ENCODE measurements at places on chromosomes 16 and 17.

DNA sequence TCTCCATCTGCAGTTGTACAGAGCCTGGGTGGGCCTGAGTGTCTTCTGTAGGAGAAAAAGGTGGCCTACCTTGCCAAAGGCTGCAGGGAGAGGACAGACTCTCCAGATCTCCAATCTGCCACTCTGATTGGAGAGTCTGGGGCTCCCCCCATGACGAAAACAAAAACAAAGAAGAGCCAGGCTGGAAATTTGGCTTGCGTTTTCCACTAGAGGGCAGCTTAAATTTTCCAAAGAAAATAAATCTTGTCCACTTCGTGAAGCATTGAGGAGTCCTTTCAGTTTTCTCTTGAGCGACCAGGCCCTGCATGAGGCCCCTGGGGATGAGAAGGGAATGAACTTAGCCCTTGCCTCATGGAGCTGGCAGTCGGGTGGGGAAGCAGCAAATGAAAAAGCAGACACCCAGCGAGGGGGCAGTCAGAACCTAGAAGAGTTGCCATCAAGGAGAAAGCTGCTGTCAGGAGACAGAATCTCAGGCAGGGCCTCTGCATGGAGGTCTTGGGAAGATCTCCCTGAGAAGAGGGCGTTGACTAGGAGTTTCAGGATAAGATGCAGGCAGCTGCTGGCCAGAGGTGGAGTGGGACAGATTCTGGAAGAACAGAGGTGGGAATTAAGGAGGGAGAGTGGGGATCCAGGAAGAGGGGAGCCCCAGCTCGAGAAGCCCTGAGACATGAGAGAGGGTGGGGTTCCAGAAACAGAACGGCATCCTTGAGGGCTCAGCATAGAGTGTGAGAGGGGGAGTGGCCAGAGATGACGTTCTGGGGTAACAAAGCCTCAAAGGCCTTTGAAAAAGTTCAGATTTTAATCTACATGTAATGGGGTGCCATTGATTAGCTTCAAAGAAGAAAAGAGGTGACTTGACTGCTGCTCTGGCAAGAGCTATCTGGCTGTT lies 8.4 kb upstream of the SHCBP1 start:
- DNase-seq, result no peak

DNA sequence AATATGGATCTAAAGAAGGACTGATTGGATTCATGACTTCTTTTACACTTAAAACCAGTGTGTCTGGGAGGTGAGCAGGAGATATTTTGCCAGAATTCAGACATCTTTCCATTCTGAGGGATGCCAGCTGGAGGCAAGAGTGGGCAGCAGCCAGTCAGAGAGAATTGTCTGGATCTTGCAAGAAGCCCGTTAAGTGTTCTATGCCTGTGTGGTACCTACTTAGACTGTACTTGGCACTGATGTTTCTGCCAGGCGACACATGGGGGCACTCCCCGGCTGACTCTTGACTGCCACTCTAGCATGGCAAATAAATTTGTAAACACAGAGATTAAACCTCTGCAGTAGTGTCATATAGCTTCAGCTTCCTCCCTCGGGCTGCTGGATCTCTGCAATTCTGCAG lies 247.7 kb downstream of the UTP18 start:
- no peak for DNase-seq

GRCh38 chr17:39026980-39027451 lies 59.8 kb upstream of the FBXO47 start:
- DNase-seq, result no peak

DNA sequence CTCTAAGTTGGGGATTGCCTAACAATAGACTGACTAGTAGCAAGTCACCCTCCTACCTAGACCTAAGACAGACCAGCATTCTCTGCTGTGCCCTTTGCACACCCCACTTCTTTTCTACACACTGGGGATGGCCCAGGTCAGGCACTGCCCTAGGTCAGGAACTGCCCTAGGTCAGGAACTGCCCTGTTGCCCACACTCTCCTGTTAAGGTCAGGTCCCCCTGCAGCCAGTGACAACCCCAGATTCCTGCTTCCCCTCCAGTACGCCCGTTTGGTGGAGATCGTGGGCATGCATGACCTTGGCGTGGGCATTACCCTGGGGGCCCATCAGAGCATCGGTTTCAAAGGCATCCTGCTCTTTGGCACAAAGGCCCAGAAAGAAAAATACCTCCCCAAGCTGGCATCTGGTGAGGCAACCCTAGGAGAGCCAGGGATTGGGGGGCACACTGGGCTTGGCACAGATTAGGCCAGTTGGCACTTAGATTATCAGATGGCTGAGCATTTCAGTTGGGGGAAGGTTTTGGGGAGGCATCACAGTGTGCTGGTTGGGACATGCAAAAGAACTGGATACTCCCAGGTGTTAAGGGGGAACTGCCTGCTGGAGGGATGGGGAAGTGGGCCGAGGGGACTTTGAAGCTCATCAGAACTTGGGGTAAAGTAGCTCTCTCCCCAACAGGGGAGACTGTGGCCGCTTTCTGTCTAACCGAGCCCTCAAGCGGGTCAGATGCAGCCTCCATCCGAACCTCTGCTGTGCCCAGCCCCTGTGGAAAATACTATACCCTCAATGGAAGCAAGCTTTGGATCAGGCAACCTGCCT lies 1.7 kb downstream of the ACADVL start:
- no peak for DNase-seq

DNA sequence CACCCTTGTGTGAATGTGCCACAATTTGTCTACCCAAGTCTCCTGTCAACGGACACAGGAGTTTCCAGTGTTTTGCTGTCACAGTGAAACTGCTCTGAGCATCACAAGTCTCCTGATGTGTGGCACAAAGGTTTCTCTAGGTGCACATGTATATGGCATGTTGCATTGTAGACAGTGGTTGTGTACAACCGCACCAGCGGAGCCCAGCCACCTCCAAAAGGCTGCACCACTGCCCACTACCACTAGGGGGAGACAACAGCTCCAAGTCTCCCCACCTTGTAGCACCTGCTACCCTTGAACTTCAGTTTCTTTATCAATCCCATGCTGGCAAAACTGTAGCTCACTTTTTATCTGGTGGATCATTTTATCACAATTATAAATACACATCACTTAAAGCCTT lies 95.5 kb upstream of the ZNF469 start:
- DNase-seq, result no peak

GRCh38 chr16:88118376-88118775 lies 167.1 kb downstream of the BANP start:
- no peak for DNase-seq

DNA sequence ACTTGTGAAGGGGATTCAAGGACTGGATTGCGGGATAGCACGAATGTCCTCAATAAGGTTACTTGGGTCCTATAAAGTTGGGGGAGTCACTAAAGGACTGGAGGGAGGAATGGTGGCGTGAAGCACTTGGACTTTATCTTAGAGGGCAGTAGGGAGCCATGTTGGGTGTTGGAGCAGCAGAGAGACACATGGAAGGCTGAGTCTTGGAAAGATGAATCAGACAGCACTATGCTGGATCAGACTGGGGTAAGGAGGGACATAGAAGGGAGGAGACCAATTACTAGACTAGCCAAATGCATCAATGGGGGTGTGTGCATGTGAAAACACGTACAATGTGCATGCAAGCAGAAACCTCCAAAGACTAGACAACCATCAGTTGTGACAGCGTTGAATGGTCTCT lies 26.0 kb upstream of the DLX4 start:
- DNase-seq, result no peak

DNA sequence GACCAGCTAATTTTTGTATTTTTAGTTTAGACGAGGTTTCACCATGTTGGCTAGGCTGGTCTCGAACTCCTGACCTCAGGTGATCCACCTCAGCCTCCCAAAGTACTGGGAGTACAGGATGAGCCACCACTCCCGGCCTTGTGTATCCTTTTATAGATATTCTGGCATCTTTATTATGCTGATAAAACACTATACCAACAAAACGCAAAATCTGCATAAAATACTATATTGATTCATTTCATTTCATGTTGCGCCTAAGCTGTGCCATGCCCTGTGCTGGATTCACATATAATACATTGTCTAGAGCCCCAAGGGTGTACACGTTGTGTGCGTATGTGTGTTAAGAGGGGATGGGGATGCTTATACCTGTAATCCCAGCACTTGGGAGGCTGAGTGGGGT lies 3.8 kb upstream of the UBE2Z start:
- no peak for DNase-seq

DNA sequence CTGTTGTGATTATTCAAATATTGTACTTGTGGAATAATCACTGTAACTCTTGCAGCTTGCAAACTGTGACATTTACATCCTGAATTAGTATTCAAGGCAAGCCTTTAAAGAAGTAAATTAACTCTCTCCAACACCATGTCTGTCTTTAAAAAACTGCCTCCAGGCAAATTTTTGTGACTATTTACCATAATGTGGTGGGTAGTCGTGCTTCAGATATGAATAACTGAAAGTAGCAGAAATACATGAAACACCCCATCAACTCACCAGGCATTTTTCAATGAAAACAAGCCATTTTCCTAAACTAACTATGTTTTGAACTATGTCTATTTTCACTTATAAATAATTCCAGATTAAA lies 217.4 kb upstream of the PSMD7 start:
- DNase-seq, result peak; percentile 80

GRCh38 chr17:67130768-67131167 lies 86.4 kb downstream of the CACNG1 start:
- no peak for DNase-seq

GRCh38 chr17:40457964-40458791 lies 14.9 kb downstream of the IGFBP4 start:
- DNase-seq, result no peak

DNA sequence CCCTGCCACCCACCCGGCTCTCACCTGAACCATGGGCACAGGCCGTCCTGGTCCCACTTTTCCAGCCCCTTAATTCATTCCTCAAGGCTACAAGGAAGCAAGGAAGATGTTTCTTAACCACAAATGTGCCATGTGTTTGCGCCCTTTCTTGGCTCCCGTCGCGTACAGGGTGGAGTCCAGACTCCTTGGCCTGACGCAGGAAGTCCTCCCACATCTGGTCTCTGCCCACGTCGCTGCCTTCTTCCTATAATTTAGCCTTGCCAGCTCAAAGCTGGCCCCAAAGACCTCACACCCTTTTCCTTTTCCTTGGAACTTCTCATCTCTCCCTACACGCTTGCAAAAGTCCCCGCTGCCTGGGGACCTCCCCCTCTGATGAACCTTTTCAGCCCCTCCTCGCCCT lies 38.8 kb upstream of the BHLHA9 start:
- no peak for DNase-seq

DNA sequence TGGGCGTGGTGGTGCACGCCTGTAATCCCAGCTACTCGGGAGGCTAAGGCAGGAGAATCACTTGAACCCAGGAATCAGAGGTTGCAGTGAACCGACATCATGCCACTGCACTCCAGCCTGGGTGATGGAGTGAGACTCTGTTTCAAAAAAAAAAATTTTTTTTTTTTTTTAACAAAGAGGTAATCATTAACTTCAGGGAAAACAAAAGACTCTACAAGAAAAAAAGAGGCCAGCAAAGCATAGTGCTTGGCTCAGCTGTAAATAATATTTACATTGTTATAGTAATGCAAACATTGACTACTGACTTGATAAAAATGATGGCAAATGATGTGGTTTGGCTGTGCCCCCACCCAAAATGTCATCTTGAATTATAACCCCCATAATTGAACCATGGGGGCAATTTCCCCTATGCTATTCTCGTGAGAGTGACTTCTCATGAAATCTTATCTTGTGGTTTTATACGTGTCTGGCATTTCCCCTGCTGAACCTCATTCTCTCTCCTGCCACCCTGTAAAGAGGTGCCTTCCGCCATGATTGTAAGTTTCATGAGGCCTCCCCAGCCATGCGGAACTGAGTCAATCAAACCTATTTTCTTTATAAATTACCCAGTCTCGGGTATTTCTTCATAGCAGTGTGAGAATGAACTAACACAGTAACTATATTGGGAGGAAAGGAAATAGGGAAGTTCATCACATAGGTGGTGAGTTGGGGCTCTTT lies 12.7 kb upstream of the SSTR2 start:
- DNase-seq, result no peak

GRCh38 chr16:63323722-63324705 lies 1287.8 kb upstream of the CDH8 start:
- no peak for DNase-seq

- DNase-seq, result no peak
Measured at GRCh38 chr17:36888236-36888951, 48.9 kb upstream of the LHX1 start.

- no peak for DNase-seq
Measured at GRCh38 chr16:20620770-20621169, 44.6 kb upstream of the ACSM2B start.

- no peak for DNase-seq
Measured at GRCh38 chr16:49483251-49483650, 109.6 kb downstream of the C16orf78 start.

DNA sequence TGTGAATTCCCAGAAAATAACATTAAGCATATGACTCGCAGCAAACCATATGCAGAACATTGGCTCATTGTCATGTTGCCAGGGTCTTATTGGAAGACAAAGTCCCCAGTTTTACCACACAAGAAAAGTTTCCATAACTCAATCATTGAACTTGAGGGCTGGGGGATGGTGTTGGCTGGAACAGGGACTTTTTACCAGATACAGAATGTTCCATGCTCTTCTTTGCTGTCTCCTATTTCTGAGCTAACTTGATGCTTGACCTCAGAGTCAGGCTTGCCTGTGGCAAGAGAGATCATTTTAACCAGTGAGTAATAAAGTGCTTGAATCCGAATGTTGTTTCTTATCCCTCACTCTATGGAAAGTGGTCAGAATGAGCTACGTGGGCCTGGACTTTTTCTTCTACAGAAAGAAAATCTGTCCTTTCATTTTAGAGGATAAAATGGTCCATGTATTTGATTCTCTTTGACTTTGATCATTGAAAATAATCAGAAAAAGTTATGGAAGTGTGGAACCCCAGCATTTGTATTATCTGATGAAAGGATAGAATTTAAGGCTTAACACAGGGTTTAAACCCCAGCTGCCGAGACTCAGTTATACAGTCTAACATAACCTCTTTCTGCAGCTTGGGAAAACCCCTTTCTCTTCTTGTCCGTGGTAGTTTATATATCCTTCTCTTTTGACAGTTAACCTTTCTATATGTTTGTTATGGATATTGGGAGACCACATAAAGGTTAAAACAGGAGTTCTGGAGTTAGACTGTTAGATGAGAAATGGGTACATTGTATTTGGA lies 67.0 kb downstream of the TUBD1 start:
- DNase-seq, result no peak

DNA sequence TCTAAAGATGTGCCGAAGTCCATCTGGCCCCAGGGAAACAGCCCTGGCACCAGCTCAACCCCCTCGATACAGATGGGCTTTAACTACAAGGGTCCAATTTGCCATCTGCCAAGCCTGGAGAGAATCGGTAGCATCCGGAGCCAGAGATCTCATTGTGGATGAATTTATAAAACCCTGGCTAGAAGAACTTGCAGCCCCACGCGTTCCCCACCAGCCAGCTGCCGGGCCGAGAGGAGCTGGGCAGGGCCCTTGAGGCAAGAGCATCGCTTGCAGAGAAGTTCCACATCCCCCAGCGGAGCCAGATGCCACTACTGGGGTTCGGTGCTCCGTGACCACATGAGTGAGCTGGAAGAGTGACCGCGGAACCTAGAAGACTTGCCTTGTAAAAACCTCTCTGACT lies 65.3 kb upstream of the NOL11 start:
- no peak for DNase-seq

Measured in SK-N-MC (cell line).